Astrocyte of the cerebellum (primary cell): ENCODE measurements at places on chromosomes 12 and 14.
A peak's percentile ranks its signal among the peaks of the same experiment; 100 is the strongest.

DNA sequence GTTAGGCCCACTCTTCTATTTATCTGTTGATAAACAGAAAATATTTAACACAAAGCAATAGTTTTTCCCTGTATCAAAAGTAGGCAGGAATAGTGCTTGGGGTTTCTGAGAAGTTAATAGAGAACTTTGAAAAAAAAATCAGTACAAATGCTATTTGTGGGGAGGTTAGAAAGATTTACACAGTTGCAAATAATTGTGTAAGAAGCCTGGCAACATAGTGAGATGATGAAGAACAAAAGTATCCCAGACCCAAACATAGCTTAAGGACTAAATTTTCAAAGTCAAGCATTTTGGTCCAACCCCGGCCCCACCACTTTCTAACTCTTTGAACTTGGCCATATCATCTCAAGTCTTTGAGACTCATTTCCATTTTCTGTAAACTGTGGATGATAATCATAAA is 687.5 kb upstream of the TMEM132C start:
- no peak for DNase-seq

GRCh38 chr14:70808416-70809224 is 693 bp downstream of the MAP3K9 start:
- DNase-seq, result no peak

DNA sequence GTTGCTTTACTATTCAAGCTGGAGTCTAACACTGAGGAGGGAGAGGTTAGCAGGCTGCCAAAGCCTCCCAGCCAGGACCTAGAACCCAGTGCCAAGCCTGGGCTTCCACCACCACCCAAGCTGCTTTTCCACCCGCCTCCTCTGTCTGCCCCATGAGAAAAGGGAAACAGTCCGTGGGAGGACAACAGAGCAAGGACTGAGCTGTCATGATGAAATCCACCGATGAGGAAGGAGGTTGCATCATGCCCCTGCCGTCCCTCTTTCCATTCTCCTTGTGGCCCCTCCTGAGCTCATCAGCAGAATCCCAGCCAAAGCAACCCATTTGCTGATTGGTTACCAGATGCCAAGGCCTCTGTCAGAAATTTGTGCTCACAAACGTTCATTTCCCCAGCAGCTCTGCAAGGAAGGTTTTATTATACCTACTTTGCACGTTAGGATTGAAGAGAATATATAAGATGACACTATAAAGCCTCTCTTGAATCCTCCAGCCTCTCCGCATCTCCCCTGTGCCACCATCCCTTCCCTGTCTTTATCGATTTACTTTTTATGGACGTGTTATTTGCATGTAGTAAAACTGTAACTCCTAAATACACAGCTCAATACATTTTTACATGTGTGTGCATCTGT is 6.3 kb upstream of the SERPINA1 start:
- DNase-seq, result no peak

GRCh38 chr12:95037906-95038305 is 34.4 kb upstream of the NDUFA12 start:
- no peak for DNase-seq

- no peak for DNase-seq
Observed at GRCh38 chr12:92544322-92544721, 158.5 kb upstream of the PLEKHG7 start.

GRCh38 chr14:56092763-56093162 is 25.4 kb upstream of the PELI2 start:
- DNase-seq, result no peak

DNA sequence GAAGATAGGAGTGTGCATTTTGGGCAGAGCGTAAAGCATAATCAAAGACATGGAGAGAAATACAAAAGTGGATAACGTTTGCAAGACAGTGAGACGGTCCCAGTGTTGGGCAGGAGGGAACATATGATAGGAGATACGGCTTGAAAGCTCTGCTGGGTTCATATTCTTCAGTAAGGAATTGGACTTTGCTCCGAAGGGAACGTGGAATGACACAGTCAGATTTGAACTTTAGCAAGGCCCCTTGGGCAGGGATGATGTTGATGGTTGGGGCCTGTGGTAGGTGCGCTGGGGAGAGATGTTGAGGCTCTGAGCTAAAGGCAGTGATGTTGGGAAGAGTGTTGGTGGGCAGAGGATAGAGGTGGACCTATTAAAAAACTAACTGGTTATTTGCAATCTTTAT is 143.5 kb upstream of the TBX3 start:
- DNase-seq, result no peak

DNA sequence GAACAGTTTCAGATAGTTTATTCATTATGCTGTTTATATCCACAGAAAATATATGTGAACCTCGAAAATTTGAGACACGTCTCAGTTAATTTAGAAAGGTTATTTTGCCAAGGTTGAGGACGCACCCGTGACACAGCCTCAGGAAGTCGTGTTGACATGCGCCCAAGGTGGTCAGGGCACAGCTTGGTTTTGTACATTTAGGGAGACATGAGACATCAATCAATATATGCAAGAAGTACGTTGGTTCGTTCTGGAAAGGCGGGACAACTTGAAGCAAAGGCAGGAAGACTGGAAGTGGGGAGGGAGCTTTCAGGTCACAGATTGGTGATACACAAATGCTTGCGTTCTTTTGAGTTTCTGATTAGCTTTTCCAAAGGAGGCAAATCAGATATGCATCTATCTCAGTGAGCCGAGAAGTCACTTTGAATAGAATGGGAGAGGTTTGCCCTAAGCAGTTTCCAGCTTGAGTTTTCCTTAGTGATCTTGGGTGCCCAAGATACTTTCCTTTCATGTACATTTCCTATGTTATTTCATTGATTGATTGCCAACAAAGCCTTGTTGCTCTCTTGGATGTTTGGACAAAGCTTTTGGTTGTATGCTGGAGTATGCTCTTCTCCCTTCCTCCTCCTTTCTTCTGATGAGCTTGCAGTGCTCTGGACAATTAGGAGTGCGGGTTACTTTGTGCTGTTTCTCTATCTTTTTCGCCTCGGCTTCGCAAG is 3.2 kb downstream of the SNAPC1 start:
- no peak for DNase-seq

GRCh38 chr12:70823182-70823976 is 97.2 kb downstream of the PTPRR start:
- DNase-seq, result no peak

- no peak for DNase-seq
Observed at GRCh38 chr12:95202691-95203486, 14.4 kb downstream of the FGD6 start.

GRCh38 chr14:53493860-53494259 is 340.7 kb upstream of the DDHD1 start:
- DNase-seq, result no peak

GRCh38 chr12:89566615-89567014 is 40.8 kb upstream of the POC1B start:
- DNase-seq, result no peak

DNA sequence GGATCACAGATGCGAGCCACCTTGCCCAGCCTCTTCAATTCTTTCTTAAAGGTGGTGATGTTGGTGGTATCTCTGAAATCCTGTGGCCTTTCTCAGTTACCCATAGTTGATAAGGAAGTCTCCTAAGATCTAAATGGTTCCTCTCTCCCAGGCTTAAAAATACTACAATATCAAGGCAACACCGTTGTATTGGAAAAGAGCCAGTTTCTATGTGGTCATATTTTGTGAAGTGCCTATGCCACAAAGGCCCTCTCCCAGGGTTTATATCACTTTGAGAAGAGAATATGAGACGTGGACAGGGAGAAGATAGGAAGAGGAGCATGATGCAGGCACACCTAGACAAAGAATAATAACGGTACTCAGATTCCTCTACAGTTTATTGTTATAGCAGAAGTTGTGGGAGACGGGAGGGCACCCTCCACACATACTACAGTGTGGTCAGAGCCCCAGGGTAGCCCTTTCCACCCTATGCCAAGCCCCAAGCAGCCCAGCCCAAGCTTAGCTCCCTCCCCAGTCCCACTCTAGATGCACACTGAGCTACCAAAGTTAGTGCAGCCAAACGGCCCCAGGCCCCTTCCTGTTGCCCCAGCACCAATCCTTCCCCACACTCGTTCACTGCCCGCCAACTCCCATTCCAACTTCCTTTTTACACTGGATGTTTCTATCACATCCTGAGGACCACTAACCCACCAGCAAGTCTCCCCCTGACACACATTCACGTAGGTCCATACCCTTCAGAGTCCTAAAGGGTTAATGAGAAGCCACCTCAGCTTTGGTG is 8.3 kb downstream of the NDRG2 start:
- no peak for DNase-seq

GRCh38 chr14:83568141-83568540 is 1961.8 kb upstream of the FLRT2 start:
- DNase-seq, result no peak

GRCh38 chr14:74599321-74599761 is 12.7 kb downstream of the LTBP2 start:
- no peak for DNase-seq

DNA sequence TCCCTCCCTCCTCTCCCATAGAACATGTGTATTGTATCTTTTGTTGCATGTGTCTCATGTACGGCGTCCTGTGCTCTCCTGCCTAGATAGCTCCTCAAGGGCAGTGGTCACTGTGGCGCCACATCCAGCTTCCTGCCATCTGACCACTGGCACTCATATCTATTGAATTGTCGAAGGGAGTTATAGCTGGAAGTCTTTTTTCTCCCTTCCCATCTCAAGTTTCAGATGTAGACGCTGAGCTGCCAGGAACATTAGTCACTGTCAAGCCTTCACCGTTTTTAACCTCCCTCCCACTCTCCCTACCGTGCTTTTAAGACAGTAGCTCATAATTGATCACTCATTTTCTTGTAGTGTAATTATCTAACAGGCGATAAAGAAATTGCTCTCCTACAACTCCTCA is 33.0 kb downstream of the MTHFD1 start:
- peak; percentile 49 for DNase-seq

DNA sequence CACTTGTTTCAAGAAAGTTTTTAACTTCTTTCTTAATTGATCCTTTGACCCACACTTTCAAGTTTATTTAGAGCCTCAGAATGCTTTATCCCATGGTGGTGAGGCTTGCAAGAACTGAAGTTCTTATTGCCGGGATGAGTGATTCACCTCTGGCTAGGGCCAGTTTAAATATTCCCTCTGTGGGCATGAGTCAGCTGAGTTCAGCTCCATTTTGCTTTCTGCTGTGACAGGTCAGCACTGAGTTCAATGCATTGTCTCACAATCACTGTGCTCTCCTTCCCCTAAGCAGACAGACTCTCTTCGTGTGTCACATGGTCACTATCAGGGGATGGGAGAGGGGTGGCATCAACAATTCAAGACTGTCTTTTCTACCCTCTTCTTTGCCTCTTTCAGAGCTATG is 514.6 kb upstream of the FBXO33 start:
- peak; percentile 16 for DNase-seq

GRCh38 chr14:85079842-85080730 is 449.9 kb upstream of the FLRT2 start:
- no peak for DNase-seq

DNA sequence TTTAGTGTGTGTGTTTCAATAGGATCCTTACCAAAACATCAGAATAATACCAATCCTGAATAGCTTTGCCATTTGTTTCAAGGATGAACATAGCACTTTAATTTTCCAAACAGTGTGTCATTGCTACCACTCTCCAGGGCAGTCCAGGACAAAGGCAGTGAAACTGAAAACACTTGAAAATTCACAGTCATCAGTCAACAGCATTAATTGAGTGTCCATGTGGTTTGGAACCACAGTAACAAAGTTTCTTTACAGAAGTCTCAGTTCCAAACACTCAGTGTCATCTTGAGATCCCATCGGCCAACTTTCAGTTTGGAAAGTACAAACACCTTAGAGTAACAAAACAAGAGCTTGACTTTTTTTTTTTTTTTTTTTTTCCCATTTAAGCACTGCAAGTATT is 228.4 kb upstream of the SOX5 start:
- DNase-seq, result no peak

DNA sequence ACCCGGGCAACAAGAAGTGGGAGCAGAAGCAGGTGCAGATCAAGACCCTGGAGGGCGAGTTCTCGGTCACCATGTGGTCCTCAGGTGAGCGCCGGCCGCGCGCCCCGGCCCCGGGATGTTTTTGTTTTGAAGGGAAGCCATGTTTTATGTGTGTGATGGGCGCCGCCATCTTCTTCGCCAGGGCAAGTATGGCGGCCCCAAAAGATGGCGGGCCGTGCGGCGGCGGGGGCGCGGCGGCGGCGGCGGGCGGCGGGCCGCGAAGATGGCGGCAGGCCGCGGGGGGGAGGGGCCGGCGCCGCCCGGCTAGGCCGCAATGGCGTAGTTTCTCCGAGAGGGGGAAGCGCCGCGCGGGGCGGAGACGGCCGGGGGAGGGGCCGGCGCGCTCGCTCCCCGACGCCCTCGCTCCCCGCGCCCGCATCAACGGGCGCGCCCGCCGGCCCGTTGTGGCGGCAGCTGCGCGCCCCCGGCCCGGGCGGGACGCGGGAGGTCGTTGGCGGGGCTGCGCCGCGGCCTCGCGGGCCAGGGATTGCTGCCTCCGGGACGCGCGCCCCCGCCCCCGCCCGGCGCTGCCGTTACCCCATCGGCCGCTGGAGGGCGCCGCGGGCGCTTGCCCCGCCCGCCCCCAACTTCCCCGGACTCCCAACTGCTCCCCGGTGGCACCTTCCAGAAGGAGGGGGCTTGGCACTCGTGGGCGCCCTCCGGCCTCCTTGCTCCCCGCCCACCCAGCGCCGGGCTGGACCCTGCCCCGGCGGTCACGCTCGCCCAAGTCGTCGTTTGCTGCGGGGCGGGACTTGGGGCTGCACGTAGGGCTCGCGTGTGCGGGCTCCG is 1.1 kb downstream of the YY1 start:
- peak; percentile 34 for DNase-seq

DNA sequence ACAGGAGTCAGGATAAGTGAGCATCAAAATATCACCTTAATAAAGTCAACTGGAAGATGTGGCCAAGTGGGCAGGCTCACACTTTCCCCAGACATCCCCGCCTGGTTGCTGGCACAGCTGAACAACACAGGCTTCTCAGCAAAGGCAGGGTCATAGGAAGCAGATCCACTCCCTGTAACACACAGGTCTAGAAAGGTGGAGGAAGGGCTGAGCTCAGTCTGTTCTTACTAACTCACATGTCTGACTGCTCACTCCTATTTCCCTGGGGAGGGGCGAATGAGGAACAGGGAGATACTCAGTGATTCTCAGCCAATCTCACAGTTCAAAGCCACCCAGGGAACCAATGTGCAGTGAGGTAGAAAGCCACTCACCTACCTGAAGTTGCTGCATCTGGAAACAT is 45.0 kb upstream of the AMN1 start:
- DNase-seq, result no peak

DNA sequence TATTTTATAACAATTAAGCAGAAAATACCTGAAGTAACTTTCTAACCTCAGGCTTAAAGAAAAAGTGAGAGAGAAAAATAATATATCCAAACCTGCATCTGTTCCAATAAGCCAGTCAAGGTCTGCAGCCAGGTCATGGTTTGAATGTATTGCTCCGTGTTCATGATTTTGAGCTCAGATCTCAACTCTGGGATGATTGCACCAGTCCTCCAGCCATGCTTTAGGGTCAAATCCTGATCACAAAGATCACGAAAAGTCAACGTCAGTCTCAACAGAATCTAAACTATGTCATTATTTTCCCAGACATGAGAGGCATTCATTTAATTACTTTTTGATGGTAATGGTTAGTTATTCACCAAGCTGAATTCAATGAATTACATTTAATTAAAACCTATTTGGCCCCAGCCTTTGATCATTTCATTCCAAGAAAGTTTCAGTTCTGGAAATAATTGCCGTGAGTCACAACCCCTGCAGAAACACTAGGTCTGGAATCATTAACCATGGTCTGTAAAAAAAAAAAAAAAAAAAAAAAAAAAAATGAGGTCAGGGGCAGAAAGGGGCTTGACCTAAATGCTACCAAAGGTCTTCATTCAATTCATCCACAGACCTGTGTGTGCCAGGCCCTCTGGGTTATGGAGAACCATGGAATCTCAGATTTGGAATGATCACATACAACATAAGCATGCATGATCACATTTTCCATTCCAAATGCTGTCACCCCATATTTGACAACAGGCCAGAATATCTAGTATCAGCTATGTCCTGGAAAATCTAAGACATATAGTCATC is 55.6 kb downstream of the NT5DC3 start:
- no peak for DNase-seq
